CD8-positive, alpha-beta memory T cell (primary cell): ENCODE measurements at places on chromosomes 4 and X. TPM values are rescaled to one million over a fixed set of nuclear protein-coding genes. Genes with fewer than 3 reads are reported as not detected.
A peak's percentile ranks its signal among the peaks of the same experiment; 100 is the strongest.

HMX1 gene
- total RNA-seq = not detected

PGAM4 gene
- total RNA-seq = 1.2 TPM

CXCL9 gene
- 1.5 TPM for total RNA-seq

CAMK2D gene
- 57.6 TPM for total RNA-seq

- H3K27ac ChIP-seq = peak overlapping the region; percentile 98
- no peaks in the 10 kb centered on the region for H3K27me3 ChIP-seq
- H3K36me3 ChIP-seq = peaks cover 17% of the 10 kb centered on the region
- peak overlapping the region; percentile 78 for H3K4me3 ChIP-seq
- no peak for DNase-seq
Observed at GRCh38 chr4:675036-675882, 917 bp downstream of the MYL5 start.

GRCh38 chrX:18039023-18039422 lies 177.9 kb upstream of the RAI2 start:
- no peaks in the 10 kb centered on the region for H3K27me3 ChIP-seq
- H3K36me3 ChIP-seq = no peaks in the 10 kb centered on the region
- no peaks in the 10 kb centered on the region for H3K4me1 ChIP-seq
- DNase-seq = no peak
- H3K27ac ChIP-seq = no peak overlapping the region

DNA sequence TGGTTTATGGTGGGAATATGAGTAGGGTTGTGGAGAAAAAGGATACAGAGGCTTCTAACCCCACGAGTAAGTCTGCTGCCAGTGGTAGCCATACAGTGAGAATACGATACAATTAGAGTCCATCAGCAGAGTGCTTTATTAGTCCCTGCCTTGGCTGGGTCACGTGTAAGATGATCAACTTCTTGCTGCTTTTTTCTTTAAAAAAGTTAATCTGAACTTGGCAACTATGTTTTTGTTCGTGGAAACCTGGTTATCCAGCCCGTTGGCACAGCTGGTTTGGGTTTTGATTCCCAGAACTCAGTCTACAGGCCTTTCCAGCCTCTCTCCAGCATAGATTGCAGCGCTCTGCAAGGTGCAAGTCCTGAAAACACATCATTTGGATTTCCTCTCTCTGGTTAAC lies 53.1 kb upstream of the LSM6 start:
- H3K4me3 ChIP-seq = no peak overlapping the region
- DNase-seq = no peak
- H3K36me3 ChIP-seq = no peaks in the 10 kb centered on the region
- no peaks in the 10 kb centered on the region for H3K27me3 ChIP-seq

GRCh38 chr4:174241162-174241561 lies 42.3 kb downstream of the FBXO8 start:
- H3K36me3 ChIP-seq = peaks cover 4% of the 10 kb centered on the region
- DNase-seq = no peak
- H3K4me1 ChIP-seq = no peaks in the 10 kb centered on the region
- no peak overlapping the region for H3K27ac ChIP-seq
- no peaks in the 10 kb centered on the region for H3K27me3 ChIP-seq

- no peak overlapping the region for H3K27ac ChIP-seq
- no peaks in the 10 kb centered on the region for H3K27me3 ChIP-seq
- no peak overlapping the region for H3K4me3 ChIP-seq
- peaks cover 20% of the 10 kb centered on the region for H3K36me3 ChIP-seq
- H3K4me1 ChIP-seq = no peaks in the 10 kb centered on the region
Observed at GRCh38 chr4:48588230-48589097, 98.4 kb downstream of the ZAR1 start.

DNA sequence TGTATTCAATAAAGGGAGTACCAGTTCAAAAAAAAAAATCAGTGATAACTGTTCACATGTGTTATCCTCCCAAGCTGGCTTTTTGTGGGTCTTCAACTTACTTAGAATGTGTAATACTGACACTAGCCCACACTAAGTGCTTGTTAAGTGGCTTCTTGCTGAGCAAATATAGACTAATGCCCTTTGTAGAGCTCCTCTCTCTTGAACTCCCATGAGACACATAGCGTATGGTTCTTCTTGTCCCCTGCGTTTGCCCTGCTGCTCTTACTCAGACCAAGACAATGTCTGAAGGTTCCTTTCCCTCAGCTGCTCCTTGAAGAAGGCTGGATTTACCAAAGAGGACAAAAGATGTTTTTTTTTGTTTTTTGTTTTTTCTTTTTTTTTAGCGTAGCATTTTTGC lies 110.9 kb downstream of the FRAS1 start:
- H3K36me3 ChIP-seq = no peaks in the 10 kb centered on the region
- H3K27me3 ChIP-seq = no peaks in the 10 kb centered on the region
- no peak overlapping the region for H3K4me3 ChIP-seq
- H3K4me1 ChIP-seq = no peaks in the 10 kb centered on the region

DNA sequence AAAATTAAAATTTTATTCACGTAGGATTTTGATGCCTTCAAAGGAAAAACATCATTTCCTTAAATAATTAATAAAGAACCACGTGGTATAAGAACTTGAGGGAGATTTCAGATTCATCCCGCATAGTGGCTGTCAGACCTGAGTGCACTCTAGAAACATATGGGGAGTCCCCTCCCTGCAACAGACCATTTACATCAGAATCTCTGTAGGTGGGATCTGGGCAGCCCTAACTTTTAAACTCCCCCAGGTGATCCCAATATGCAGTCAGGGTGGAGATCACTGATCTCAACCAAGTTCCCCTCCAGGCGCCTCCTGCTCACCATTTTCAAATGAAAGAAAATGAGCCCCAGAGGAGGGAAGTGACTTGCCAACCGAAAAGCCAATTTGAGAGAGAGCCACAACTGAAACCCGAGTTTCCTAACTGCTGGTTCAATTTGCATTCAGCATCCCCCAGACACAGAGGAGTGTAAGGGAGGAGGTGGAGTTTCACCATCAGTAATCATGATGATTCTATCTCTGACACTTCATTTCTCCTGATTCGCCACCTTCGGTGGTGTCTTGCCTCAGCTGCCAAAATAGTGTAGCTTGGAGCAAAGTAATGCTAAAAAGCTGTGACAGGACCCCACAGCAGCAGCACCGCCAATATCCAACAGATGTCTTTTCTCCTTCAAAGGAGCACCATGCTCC lies 11.4 kb downstream of the RNF150 start:
- H3K4me1 ChIP-seq = no peaks in the 10 kb centered on the region
- DNase-seq = no peak
- H3K27ac ChIP-seq = no peak overlapping the region
- H3K36me3 ChIP-seq = no peaks in the 10 kb centered on the region
- no peaks in the 10 kb centered on the region for H3K27me3 ChIP-seq

GRCh38 chr4:88489100-88489761 lies 32.3 kb downstream of the HERC5 start:
- no peaks in the 10 kb centered on the region for H3K27me3 ChIP-seq
- DNase-seq = no peak
- H3K36me3 ChIP-seq = peaks cover 4% of the 10 kb centered on the region
- no peak overlapping the region for H3K27ac ChIP-seq

DNA sequence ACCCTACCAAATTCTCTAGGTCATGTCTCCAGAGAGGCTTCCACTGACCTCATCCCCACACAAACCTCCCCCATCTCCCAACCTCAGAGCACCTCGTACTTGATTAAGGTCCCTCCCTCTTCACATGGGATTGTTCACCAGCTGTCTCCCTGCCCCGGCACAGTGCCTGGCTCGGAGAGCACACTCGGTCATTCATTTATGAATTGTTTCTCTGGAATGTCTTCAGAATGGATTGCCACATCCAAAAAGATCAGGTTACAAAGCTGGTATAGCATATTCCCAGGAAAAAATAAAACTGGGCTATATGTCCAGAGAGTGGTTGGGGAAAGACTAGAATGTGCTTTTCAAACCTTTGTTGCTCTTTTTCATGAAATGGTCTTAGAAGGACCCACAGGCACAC lies 21.6 kb downstream of the JAKMIP1 start:
- no peak overlapping the region for H3K4me3 ChIP-seq
- H3K36me3 ChIP-seq = no peaks in the 10 kb centered on the region
- H3K4me1 ChIP-seq = peaks cover 61% of the 10 kb centered on the region
- H3K27me3 ChIP-seq = no peaks in the 10 kb centered on the region
- no peak for DNase-seq
- H3K27ac ChIP-seq = no peak overlapping the region

DNA sequence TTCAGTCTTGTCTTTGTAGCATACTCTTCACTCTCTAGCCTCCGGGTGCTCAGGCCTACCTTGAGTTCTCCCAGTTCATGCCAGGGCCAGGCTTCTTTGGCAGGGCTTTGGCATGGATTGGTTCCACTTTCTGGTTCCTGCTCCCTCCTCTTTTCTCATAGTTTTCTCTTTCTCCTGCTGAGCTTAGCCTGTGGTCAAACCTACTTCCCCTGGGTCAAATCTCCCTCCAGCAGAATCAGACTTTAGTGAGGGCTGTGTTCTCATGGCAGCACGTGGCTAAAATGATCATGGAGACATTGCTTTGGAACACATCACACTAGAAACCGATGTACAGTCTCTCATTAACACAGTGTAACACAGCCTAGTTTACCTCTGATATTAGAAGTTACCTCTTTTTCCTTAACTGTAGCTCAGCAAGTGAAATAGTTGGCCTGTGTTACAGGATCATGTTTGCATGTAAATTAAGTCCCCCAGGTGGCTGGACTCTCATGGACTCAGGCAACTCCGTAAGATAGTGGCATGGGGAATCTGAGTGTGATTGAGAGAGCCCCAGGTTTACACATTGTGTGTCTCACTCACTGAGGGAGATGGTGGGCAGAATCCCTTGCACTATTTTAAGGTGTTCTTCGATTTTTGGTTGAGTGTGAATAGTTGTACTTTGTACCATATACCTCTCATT lies 13.3 kb downstream of the RAB9A start:
- no peak for DNase-seq
- no peaks in the 10 kb centered on the region for H3K27me3 ChIP-seq
- peaks cover 24% of the 10 kb centered on the region for H3K4me1 ChIP-seq
- H3K4me3 ChIP-seq = no peak overlapping the region

GRCh38 chr4:69098470-69098869 lies 2.2 kb downstream of the UGT2B7 start:
- H3K4me1 ChIP-seq = no peaks in the 10 kb centered on the region
- H3K4me3 ChIP-seq = no peak overlapping the region
- H3K36me3 ChIP-seq = no peaks in the 10 kb centered on the region
- H3K27ac ChIP-seq = no peak overlapping the region
- H3K27me3 ChIP-seq = no peaks in the 10 kb centered on the region

DNA sequence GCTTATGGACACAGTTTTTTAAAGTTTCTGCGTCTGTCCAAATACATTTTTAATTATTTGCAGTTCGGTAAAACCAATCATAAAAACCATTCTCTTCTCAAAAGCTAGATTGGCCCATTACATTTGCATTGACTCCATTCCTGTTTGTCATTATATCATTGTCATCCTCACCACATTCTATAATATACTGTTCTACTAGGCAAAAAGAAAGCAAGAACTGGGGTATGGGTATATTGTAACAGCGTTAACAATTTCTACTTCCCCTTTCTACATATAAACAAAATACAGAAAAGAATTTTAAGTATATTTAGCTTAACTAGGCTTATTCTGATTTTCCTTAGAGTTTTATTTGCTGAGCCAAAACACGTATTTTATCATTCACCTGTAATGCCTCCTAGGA lies 91.8 kb downstream of the RAP1GDS1 start:
- DNase-seq = no peak
- no peak overlapping the region for H3K27ac ChIP-seq
- no peaks in the 10 kb centered on the region for H3K4me1 ChIP-seq

GRCh38 chrX:105480646-105481310 lies 260.3 kb upstream of the TEX13A start:
- no peak overlapping the region for H3K27ac ChIP-seq
- no peaks in the 10 kb centered on the region for H3K36me3 ChIP-seq
- H3K4me3 ChIP-seq = no peak overlapping the region
- no peak for DNase-seq
- no peaks in the 10 kb centered on the region for H3K4me1 ChIP-seq

GRCh38 chr4:1740021-1740545 lies 18.8 kb downstream of the TACC3 start:
- no peak overlapping the region for H3K27ac ChIP-seq
- DNase-seq = no peak
- H3K27me3 ChIP-seq = no peaks in the 10 kb centered on the region
- H3K36me3 ChIP-seq = peaks cover 48% of the 10 kb centered on the region
- H3K4me1 ChIP-seq = no peaks in the 10 kb centered on the region

DNA sequence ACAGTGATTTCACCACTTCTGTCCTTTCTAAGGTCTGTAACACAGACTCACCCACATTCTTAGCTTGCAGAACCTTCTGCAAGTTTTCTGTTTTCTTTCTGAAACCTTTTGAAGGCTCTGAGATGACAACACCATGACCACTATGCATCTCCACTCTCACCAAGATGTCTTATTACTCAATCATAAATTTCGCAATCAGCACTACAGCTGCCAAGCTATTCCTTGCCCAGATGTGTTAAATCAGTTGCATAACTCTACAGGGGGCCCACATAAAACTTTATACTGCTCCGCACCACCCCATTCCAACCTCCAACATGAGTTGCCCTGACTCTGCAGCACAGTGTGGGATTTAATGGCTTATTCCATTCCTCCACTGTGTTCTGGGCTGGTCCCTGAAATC lies 229.9 kb downstream of the COL25A1 start:
- DNase-seq = no peak
- H3K4me1 ChIP-seq = no peaks in the 10 kb centered on the region
- H3K4me3 ChIP-seq = no peak overlapping the region
- no peaks in the 10 kb centered on the region for H3K27me3 ChIP-seq

- no peaks in the 10 kb centered on the region for H3K36me3 ChIP-seq
- H3K4me1 ChIP-seq = no peaks in the 10 kb centered on the region
Observed at GRCh38 chrX:16970977-16971376, 24.5 kb downstream of the REPS2 start.

GRCh38 chrX:37802028-37802427 lies 22.2 kb downstream of the CYBB start:
- H3K27me3 ChIP-seq = no peaks in the 10 kb centered on the region
- H3K4me1 ChIP-seq = peaks cover 4% of the 10 kb centered on the region
- no peak for DNase-seq
- H3K27ac ChIP-seq = no peak overlapping the region

DNA sequence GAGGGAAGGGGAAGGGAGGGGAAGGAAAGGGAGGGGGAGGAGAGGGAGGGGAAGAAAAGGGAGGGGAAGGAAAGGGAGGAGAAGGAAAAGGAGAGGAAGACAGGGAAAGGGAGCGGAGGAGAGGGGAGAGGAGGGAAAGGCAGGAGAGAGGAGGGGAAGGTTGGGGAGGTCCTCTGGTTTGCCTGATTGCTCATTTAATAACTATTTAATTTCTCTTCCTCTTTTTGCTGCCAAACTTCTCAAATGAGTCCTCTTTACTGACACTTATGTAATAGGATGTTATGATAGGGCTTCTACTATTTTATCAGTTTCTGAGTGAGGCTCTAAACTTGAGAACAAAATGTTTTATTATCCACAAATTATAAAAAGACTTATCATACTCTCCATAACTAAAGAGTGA lies 35.4 kb upstream of the PPA2 start:
- no peak for DNase-seq
- no peaks in the 10 kb centered on the region for H3K36me3 ChIP-seq
- no peak overlapping the region for H3K4me3 ChIP-seq
- no peaks in the 10 kb centered on the region for H3K4me1 ChIP-seq
- no peaks in the 10 kb centered on the region for H3K27me3 ChIP-seq
- H3K27ac ChIP-seq = no peak overlapping the region

GRCh38 chr4:169761846-169762245 lies 4.1 kb upstream of the HPF1 start:
- H3K36me3 ChIP-seq = no peaks in the 10 kb centered on the region
- peaks cover 6% of the 10 kb centered on the region for H3K4me1 ChIP-seq
- no peak overlapping the region for H3K27ac ChIP-seq
- H3K4me3 ChIP-seq = no peak overlapping the region
- DNase-seq = no peak
- no peaks in the 10 kb centered on the region for H3K27me3 ChIP-seq

- no peaks in the 10 kb centered on the region for H3K4me1 ChIP-seq
- no peak overlapping the region for H3K27ac ChIP-seq
- no peaks in the 10 kb centered on the region for H3K27me3 ChIP-seq
- DNase-seq = no peak
- no peaks in the 10 kb centered on the region for H3K36me3 ChIP-seq
Observed at GRCh38 chrX:103441878-103442535, 65.7 kb downstream of the BEX3 start.
